Spinal cord (tissue), 10 donors: ENCODE measurements at places on chromosomes 4 and X. TPM values are rescaled to one million over a fixed set of nuclear protein-coding genes. Genes with fewer than 3 reads are reported as not detected.

GRCh38 chrX:130746709-130747342 lies 156.2 kb downstream of the ENOX2 start:
- no peak for DNase-seq

DNA sequence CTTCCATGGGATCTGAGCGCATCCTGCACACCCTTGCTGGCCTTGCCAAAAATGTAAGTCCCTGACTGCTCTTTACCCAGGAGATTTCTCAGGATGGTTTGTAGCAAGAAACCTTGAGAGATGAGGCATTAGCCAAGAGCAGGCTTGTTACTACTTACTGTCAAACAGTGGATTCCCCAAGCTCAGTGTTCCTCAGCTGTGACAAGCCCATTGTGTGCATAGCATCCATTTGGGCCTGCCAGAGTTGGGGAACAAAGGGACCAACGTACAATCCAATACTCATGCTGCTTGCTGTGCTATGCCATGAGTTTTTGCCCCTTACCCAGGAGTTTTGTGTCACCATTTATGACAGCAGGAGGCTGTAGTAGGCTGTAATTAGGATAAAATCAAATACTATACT lies 267.6 kb downstream of the TENM3 start:
- DNase-seq, result no peak

The TCP11X2 gene
- total RNA-seq, result 0.40 TPM

- DNase-seq, result no peak
Observed at GRCh38 chr4:168272488-168272887, 46.1 kb downstream of the DDX60 start.

DNA sequence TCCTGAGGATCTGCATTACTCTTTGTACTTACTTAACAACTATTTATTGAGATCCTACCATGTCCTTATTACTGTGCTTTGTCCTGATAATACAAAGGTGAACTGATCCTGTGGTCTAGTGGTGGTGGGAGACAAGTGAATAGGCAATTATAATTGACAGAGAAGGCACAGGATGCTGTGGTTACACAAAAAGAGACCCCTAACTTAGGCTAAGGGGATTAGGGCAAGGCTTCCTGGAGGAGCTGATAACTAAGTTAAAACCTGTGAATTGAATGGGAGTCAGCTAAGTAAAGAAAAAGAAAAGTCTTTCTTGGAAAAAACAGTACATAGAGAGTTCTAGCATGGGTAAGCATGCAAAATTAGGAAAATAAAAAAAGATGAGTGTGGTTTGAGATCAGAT lies 164.4 kb downstream of the LARP7 start:
- no peak for DNase-seq

The TBC1D9 gene
- total RNA-seq, result 98.1 TPM

The CFAP299 gene
- total RNA-seq, result 3.0 TPM

DNA sequence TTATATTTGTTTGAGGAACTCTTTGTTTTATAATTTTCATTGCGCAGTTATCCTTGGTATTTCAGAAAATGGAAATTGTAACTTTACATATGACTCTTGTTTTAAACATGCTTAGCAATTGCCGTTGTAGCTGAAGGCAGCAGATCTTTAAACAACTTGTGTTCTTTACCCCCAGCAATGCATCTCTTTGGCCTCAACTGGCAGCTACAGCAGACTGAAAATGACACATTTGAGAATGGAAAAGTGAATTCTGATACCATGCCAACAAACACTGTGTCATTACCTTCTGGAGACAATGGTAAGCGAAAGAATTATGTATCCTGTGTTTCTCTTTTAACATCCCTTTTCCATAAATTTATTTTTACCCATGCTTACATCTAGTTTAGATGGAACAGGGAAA lies 263.6 kb downstream of the DCTD start:
- DNase-seq, result no peak

- DNase-seq, result no peak
Observed at GRCh38 chrX:67654301-67654700, 110.5 kb downstream of the AR start.

- no peak for DNase-seq
Observed at GRCh38 chr4:181650033-181650825, 593.0 kb upstream of the TENM3 start.

DNA sequence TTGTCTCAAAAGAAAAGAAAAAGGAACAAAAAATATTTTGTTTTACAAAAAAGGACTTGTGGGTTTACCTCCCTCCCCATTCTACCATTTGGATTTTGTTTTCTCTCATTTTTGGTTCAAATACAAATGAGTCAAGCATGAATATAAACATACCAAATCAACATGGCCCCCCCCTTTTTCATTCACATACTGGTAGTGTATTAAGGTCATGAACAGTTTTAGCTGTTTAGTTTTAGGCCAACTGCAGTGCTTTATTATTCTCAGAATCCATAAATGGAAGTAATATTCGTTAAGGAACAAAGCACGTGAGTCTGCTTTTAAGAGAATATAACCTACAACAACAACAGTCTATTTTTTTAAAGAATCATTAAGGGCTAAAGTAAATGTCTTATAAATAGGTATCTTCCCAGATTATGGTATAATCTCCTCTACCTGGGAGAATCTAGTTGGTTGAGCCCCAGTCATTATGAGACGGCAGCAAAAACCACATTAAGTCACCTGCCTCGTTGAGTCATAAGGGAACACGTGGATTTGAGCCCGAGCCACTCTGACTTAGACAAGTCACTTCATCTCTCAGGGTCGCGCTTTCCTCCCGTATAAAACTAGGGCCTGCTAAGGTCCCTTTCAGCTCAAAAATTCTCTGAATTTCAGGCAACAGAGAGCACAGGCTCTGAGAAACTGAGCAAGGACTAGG lies 26.7 kb downstream of the BCLAF3 start:
- DNase-seq, result no peak

The DUX4 gene
- not detected for total RNA-seq

DNA sequence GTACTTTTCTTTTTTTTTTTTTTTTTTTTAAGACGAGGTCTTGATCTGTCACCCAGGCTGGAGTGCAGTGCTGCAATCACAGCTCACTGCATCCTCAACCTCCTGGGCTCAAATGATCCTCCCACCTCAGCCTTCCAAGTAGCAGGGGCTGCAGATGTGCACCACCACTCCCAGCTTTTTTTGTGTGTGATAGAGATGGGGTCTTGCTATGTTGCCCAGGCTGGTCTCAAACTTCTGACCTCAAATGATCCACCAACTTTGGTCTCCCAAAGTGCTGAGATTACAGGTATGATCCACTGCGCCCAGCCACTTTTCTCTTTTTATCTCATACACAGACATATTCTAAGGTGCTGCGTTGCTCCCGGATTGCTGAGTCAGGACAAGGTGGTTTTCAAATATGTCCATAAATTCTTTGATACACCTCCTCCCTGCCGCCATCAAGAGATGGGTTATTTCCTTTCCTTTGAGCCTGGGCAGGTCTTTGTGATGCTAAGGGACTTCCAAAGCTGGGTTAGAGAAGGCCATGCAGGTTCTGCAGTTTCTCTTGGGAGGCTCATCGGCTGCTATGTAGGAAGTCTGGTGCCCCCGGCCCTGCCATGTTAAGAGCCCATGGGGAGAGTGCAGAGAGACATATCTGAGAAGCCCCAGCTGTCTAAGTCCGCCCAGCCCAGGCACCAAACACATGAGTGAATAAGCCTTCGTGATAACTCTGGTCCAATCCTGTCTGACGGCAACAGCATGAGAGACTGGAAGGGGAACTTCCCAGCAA lies 8.4 kb upstream of the PLA2G12A start:
- DNase-seq, result no peak

GRCh38 chrX:44451056-44451455 lies 91.6 kb downstream of the FUNDC1 start:
- DNase-seq, result no peak

GRCh38 chr4:78592088-78592783 lies 40.7 kb downstream of the ANXA3 start:
- no peak for DNase-seq

GRCh38 chr4:52199574-52200338 lies 148.7 kb downstream of the SPATA18 start:
- peak; percentile 39 for DNase-seq

The LEF1 gene
- 50.5 TPM for total RNA-seq
